ENCODE measurements at places on chromosomes 7 and 10. TPM values are rescaled to one million over a fixed set of nuclear protein-coding genes. Genes with fewer than 3 reads are reported as not detected.

C10orf105 gene
- total RNA-seq = under 0.01 TPM

TUBB8 gene
- total RNA-seq = not detected

PROSER2 gene
- total RNA-seq = 6.5 TPM

NRBF2 gene
- 13.7 TPM for total RNA-seq

MYOZ1 gene
- total RNA-seq = 0.17 TPM

PRKCQ gene
- 0.75 TPM for total RNA-seq

PRKAR2B gene
- total RNA-seq = 41.8 TPM

CPA4 gene
- total RNA-seq = 0.05 TPM

CLRN3 gene
- total RNA-seq = 0.33 TPM

ADRA2A gene
- 0.50 TPM for total RNA-seq

All from liver (tissue), 10 donors.